A549 treated with GW870086 at 1 μM for 4 hours (cell line): ENCODE measurements at places on chromosomes 2 and 18. TPM values are rescaled to one million over a fixed set of nuclear protein-coding genes. Genes with fewer than 3 reads are reported as not detected.

The TSHZ1 gene
- 4.5 to 7.2 TPM (median 5.8 TPM) in 5 replicates for total RNA-seq

The C1D gene
- 33.4 to 55.0 TPM (median 38.2 TPM) in 5 replicates for total RNA-seq

The DHX57 gene
- 18.3 to 21.8 TPM (median 20.5 TPM) in 5 replicates for total RNA-seq

The LOXHD1 gene
- total RNA-seq, result not detected in 5 replicates
